ENCODE measurements at places on chromosomes 4 and X.
A peak's percentile ranks its signal among the peaks of the same experiment; 100 is the strongest.

DNA sequence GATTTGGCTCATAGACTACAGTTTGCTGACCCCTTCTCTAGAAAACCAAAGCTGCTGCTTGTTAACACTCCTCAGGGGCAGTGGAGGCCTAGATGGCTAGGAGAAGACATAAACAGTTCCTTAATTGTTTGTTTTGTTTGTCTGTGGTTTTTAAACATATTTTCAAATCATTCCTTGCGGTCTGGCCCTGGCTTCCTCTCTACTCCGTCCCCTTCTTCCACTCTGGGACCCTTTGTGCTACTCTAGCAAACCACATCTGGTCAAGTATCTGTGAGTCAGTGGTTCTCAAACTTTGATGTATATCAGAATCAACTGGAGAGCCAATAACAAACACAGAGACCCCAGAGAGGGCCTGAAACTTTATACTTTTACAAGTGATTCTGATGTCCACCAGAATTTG, 36.1 kb downstream of the FRMPD4 start:
- DNase-seq: no peak

DNA sequence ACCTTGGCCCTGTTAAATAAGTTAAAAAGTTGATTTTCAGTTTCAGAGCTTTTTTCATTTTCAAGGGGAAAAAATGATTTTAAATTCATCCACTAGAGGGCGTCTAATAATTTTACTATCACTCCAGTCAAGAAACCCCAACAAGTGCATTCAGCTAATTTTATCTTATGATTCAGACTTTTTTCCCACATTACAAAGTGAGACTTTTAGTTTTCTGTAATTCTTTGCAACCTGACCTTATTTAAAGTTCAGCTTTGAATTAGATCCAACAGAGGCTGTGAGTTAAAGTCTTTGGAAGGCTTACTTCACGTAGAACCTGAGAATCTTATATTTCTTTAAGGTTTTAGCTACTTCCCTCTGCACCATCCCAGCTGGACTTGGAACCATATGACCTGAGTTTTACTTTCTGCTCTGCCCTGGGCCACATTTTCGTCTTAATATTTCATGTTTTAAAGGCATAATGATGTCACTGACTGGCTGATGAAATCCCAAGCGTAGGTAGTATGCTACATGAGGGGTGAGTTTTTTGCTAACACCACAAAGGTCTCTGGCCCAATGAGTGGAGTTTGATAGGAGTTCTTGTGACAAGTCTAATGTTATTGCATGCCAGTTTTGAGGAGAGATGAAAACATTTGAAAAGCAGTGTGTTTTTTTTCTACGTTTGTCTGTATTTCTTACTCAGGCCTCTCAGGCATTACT, 7.2 kb downstream of the GNRHR start:
- DNase-seq: no peak

DNA sequence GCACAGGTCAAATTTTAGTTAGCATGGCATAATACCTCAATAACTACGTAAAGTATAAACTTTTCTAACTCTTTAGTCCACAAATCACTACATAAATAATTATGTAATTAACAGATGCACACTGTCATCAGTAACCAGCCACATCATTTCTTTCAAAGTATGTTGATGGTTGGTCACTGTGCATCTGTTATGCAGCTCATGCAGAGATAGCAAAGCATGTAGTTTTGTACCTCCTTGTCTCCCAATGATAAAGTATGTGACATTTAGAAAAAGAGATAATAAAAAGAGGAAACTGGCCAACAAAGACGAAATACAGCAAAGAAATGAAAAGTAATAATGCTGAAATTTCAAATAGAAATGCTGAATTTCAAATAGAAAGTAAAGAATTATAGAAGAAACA, 2.9 kb downstream of the LAMTOR3 start:
- DNase-seq: no peak

DNA sequence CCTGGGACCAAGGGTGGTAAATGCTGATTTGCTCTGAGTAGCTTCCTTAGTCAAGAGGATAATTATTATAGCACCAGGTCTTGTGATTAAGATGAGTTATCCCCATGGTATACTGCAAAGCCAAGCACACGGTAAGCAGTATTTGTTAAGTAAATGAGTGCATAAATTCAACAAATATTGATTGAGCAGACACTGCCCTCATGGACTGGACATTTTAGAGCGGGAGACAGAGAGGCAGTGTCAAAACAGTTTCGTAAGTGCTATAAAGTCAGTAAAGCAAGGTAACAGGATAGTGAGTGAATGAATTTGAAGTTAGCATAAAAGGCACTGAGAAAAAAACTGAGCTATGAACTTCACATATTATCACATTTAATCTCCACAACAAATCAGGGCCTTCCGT, 13.9 kb downstream of the PHF8 start:
- no peak for DNase-seq

DNA sequence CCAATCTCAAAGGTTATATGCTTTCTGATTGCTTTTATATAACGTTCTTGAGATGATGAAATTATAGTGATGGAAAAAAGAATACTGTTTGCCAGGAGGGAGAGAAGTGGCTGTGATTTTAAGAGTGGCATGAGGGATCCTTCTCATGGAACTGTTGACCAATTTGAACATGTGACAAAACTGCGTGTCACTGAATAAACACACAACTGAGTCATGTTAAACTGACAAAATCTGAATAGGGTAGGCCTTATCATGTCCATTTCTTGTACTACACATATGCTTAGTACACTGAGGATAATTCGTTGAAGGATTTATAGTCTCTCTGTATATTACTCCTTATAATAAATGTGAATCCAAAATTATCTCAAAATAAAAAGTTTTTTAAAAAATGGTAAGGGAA, 22.2 kb upstream of the HSPA4L start:
- no peak for DNase-seq

GRCh38 chr4:113435893-113436292, 325.6 kb downstream of the CAMK2D start:
- DNase-seq: no peak

DNA sequence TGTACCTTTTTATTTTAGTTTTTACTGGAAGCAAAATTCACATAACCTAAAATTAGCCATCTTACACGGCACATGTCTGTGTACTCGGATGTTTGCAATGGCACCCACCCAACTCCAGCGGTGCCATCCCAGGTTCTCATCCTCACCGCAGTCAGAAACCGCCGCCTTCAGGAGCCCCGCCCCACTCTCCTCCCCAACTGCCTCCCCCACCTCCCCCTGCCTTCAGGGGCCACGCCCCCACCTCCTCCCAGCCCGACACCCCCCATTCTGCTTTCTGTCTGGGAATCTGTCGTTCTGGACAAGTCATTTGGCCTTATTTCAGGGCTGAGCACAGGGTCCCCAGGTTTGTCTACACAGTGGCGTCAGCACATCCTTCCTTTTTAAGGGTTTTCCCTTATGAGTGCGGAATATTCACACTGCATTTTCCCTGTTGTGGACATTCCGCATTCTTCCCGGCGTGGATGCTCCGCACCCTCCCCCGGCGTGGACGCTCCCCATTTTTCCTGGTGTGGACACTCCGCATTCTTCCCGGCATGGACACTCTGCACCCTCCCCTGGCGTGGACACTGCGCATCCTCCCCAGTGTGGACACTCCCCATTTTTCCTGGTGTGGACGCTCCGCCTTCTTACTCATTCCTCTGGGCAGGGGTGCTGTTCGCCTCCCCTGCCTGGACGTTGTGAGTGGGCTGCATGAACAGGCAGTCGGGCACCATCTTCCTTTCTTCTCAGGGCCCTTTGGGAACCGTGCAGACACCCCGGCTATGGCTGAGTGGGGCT, 135.4 kb upstream of the NKX1-1 start:
- no peak for DNase-seq

GRCh38 chr4:158208963-158209640, 1.2 kb upstream of the TMEM144 start:
- no peak for DNase-seq

- no peak for DNase-seq
Observed at GRCh38 chr4:147825451-147826287, 93.8 kb downstream of the ARHGAP10 start.

- DNase-seq: no peak
Observed at GRCh38 chr4:2834001-2834921, 9.4 kb upstream of the ADD1 start.

DNA sequence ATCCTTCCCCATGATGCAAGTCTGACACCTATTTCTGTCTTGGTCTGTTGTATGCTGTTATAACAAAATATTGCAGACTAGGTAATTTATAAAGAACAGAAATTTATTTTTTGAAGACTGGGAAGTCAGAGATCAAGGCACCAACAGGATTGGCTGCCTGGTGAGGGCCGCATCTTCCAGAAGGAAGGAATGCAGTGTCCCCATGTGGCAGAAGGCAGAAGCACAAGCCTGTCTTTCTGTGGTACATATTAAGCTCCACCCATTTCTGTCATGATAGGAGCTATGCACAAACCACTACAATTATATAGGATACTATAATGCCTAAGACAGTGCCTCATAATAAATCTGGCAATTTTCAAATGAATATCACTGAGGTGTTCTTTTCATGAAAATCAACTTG, 502.3 kb upstream of the DIAPH2 start:
- no peak for DNase-seq

DNA sequence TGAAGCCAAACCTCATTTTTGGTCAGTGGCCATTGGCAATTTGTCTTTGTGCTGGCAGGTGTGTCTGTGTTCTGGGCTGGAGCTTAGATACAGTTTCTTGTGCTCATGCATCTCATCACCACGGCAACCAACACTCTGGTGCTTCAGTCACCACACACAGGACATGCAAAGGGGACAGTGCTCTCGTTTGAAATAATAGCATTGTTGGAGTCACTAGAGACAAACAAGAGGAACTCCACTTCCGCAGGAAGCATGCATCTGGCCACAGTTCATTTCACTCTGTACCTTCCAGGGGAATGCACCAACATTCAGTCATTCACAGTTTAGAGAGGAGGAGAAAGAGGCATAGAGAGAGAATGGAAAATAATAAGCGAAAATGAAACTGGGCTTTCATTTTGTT, 267.4 kb downstream of the ANK2 start:
- DNase-seq: no peak

DNA sequence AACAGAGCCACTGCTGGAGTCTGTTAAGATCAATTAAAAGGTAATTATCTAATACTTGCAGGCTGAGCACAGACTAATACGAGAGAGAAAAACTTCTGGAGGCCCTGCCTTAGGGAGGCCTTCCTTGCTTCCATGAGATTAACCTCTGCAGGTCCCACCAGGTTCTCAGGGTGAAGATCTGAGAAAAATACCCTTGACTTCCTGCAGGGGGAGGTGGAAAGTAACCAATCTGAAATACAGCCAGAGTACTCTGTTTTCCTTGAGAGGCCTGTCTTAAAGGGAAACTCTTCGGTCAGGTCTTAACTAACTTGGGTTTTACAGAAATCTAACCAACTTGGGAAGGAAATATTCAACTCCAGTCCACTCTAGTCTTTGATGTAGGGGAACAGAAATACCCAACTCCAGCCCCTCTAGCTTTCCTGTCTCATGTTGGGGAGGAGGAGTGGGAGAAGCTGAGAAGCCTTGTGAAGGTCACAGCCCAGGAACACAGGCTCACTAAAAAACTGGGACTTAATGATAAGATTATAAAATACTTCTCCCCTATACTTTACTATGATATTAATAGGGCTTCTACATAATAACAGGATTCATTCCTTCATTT, 77.1 kb downstream of the TBCK start:
- DNase-seq: no peak

DNA sequence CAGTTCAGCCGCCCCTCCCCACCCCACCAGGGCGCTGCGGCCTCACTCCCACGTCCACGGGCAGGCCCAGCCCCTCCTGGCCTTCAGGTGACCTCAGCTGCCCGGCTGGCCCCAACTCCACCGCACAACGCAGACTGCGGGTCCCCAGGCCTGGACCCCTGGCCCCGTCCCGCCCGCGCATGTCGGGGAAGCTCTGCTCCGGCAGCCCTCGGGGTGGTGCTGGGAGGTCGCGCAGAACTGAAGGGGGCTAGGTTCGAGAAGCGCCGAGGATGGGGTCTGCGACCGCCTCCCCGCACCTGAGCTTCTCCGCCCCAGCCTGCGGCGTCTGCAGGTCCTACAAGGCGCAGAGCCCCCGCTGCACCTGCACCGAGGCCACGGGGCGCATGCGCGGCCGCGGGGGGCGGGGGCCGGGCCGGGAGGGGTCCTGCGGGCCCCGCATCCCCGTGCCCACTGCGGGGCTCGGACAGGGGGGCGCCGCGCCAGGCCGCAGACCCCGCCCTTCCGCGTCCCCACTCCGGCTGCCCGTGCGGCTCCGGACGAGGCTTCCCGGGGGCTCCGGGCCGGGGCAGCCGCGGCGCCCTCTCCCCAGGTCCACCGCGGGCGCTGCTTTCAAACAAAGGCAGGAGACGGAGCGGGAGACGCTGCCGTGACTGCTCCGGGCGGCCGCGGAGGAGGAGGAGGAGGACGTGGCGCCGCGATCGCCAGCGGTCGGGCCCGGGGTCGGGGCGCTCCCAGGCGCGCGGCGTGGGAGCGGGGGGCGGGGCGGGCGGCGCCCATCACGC, 672 bp upstream of the NAT8L start:
- no peak for DNase-seq

DNA sequence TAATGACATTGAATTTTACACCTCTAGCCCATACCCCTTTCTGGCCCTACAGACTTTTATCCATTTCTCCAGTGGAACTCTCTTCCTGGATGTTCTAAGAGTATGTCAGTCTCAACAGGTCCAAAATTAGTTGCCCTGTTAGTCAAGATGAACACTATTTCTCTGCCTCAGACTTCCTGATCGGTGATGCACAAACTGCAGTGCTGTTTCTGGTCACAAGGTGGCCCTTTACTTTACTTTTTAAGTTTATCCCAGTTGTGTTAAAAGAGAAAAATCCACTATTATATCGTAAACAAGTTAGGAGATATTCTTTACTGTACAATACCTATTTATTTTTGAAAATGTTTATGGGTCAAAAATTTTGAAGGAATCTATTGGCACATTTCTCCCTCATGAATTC, 13.1 kb downstream of the TCEAL7 start:
- peak; percentile 4 for DNase-seq

DNA sequence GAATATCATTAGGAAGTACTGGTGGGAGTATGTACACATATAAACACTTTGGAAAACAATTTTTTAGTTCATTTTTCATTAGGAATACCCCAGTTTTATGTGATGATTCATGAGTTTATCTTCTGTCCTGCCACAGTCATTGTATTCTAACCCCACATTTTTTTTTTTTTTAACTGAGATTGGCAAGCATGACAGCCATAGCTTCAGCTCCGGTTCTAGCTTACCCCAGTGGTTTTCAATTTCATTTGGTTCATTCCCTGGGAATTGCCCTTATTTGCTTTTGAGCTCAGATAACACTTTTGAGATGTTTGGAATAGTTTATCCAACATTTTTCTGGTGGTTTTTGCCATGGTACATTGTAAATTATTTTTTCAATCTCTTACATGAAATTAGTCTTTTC, 21.0 kb upstream of the FMR1 start:
- DNase-seq: no peak

GRCh38 chr4:104424989-104425388, 69.7 kb downstream of the CXXC4 start:
- no peak for DNase-seq

GRCh38 chr4:127448986-127449385, 183.8 kb upstream of the INTU start:
- no peak for DNase-seq

- no peak for DNase-seq
Observed at GRCh38 chr4:102350634-102351033, 5.4 kb upstream of the SLC39A8 start.

GRCh38 chr4:187965726-187966125, 29.8 kb upstream of the ZFP42 start:
- DNase-seq: no peak
